Fibroblast of pulmonary artery (primary cell): ENCODE measurements at places on chromosomes 3 and 15.

DNA sequence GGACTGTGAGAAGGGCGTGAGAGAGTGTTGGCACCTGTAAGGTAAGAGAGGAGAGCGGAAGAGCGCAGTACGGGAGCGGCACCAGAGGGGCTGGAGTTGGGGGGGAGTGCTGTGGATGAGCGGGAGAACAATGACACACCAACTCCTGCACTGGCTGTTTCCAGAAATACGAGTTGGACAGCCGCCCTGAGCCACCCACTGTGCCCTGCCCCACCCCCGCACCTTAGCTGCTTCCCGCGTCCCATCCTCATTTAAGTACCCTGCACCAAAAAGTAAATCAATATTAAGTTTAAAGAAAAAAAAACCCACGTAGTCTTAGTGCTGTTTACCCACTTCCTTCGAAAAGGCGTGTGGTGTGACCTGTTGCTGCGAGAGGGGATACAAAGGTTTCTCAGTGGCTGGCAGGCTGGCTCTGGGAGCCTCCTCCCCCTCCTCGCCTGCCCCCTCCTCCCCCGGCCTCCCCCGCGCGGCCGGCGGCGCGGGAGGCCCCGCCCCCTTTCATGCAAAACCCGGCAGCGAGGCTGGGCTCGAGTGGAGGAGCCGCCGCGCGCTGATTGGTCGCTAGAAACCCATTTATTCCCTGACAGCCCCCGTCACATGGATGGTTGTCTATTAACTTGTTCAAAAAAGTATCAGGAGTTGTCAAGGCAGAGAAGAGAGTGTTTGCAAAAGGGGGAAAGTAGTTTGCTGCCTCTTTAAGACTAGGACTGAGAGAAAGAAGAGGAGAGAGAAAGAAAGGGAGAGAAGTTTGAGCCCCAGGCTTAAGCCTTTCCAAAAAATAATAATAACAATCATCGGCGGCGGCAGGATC lies at the start of gene SOX2:
TSS of gene SOX2 (plus strand) at position 601 of the 811 bp plus-strand sequence. CDS start 436 bp downstream, outside the sequence.
- DNase-seq = peak; percentile 39

DNA sequence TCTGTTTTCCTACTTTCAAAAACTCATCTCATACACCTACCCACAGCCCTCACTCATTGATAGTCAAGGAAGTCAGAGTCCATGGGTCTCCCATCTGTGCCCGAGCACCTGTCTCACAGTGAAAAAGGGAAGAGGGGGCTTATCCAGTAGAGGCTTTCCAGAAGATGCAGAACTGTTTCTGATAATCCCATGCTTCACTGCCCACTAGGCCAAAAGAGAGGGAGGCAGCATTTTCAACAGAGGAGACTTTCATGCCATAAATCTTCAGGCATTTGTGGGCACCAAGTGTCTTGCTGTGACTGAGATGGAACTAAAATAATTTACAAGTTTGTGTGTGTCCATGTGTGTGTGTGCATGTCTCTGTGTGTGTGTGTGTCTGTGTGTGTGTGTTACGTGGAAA lies 117.9 kb upstream of the PHLDB2 start:
- no peak for DNase-seq

- DNase-seq = no peak
Measured at GRCh38 chr3:139454346-139454745, 22.0 kb downstream of the RBP2 start.

- no peak for DNase-seq
Measured at GRCh38 chr3:171446301-171446700, 13.9 kb downstream of the TNIK start.

GRCh38 chr15:51107612-51108011 lies 12.9 kb upstream of the TNFAIP8L3 start:
- no peak for DNase-seq

- peak; percentile 75 for DNase-seq
Measured at GRCh38 chr15:92077353-92078085, 224.0 kb downstream of the SLCO3A1 start.

DNA sequence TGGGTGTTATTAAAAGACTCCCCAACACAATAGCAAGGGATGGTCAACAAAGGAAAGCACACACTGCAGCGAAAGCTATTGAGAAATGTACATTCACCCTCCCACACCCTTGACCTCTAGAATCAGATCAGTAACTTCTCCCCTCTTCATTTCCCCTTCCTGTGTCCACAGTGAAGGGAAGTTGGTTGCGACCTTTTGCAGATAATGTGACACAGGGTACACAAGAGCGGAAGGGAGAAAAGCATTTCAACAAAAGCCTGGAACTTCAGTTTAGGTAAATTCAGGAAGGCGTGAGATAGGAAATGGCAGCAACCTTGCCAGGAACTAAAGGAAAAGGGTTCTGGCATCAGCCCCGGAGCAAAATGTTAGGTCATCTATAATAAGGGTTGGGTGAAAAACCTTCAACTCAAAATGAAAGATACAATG lies 899.8 kb downstream of the MCTP2 start:
- DNase-seq = peak; percentile 88
